ENCODE measurements at places on chromosomes 3 and 15.

- peaks cover 3% of the 10 kb centered on the region for H3K4me1 ChIP-seq
- no peaks in the 10 kb centered on the region for H3K36me3 ChIP-seq
- no peaks in the 10 kb centered on the region for H3K27me3 ChIP-seq
- no peak overlapping the region for H3K4me3 ChIP-seq
Observed at GRCh38 chr3:182045736-182046135, 334.0 kb downstream of the SOX2 start.

GRCh38 chr3:13927295-13927694 is 47.4 kb upstream of the WNT7A start:
- H3K27ac ChIP-seq = no peak overlapping the region
- DNase-seq = no peak
- H3K27me3 ChIP-seq = no peaks in the 10 kb centered on the region
- H3K4me3 ChIP-seq = no peak overlapping the region
- no peaks in the 10 kb centered on the region for H3K4me1 ChIP-seq
- no peaks in the 10 kb centered on the region for H3K36me3 ChIP-seq

- no peaks in the 10 kb centered on the region for H3K4me1 ChIP-seq
- no peak overlapping the region for H3K27ac ChIP-seq
- DNase-seq = peak; percentile 77
- H3K4me3 ChIP-seq = no peak overlapping the region
Observed at GRCh38 chr3:15241341-15241740, 35.3 kb downstream of the CAPN7 start.

DNA sequence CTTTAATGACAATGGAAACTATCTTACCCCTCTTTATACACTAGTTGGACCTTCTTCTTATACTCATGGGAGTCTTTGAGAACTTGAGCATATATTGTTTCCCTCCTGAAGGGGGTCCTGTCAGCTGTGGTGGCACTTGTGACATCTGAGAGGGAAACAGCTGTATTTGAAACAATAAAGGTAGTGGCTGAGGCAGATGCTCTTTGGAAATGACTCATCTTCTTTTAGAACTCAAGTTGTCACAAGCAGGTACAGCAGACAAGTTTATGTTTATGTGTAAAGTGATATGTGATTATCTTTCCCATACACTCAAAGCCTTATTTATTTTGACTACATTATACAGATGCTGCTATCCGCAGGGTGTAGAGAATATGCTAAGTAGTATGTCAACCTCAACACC is 220.0 kb upstream of the GRM7 start:
- DNase-seq = no peak
- no peaks in the 10 kb centered on the region for H3K36me3 ChIP-seq
- no peaks in the 10 kb centered on the region for H3K27me3 ChIP-seq
- no peak overlapping the region for H3K4me3 ChIP-seq
- no peak overlapping the region for H3K27ac ChIP-seq

DNA sequence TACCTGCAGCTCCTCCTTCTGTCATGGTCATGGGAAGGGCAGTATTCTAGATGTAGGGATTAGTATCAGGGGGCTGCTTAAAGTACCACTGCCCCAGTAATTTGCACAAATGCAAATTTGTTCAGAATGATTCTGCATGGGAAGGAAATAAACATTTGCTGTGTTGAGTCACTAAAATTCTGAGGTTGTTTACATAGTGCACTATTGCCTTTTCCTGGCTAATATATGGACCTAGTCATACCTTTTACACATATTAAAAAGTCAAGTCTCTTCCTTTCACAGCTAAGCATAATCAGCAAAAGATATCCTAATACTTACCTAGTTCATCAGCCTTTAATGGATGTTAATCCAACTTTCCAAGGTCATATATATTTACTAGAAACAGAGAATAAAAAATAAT is 746.4 kb upstream of the NR2F2 start:
- H3K36me3 ChIP-seq = no peaks in the 10 kb centered on the region
- no peak for DNase-seq
- H3K27ac ChIP-seq = no peak overlapping the region
- H3K4me1 ChIP-seq = no peaks in the 10 kb centered on the region

DNA sequence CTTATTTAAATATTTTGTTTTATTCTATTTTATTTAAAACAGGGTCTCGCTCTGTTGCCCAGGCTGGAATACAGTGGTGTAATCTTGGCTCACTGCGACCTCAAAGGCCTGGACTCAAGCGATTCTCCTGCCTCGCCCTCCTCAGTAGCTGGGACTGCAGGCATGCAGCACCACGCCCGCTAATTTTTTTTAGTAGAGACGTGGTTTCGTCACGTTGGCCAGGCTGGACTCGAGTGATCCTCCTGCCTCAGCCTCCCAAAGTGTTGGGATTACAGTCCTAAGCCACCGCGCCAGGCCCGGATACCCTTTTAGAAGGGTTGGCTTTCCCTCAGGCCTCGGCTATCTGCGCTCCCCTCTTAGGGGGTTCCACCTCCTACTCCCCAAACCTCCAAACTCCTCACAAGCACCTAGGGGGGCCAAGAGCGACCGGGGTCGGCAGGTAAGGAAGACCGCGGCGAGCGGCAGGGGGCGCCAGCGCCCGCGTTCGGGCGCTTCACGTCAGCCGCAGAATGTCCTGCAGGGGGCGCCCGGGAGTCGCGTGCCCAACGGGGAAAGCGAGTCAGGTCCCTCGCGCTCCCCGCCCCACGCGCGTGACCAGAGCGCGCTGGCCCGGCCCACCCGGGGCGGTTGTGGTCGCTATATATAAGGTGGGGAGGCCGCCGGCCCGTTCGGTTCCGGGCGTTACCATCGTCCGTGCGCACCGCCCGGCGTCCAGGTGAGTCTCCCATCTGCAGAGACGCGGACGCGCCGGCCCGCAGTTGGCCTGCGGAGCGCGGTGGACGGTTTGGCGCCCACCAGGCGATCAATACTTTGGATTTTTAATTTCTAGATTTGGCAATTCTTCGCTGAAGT is 51.8 kb upstream of the GATM start:
- no peaks in the 10 kb centered on the region for H3K27me3 ChIP-seq
- no peaks in the 10 kb centered on the region for H3K36me3 ChIP-seq
- H3K27ac ChIP-seq = no peak overlapping the region
- no peak overlapping the region for H3K4me3 ChIP-seq

DNA sequence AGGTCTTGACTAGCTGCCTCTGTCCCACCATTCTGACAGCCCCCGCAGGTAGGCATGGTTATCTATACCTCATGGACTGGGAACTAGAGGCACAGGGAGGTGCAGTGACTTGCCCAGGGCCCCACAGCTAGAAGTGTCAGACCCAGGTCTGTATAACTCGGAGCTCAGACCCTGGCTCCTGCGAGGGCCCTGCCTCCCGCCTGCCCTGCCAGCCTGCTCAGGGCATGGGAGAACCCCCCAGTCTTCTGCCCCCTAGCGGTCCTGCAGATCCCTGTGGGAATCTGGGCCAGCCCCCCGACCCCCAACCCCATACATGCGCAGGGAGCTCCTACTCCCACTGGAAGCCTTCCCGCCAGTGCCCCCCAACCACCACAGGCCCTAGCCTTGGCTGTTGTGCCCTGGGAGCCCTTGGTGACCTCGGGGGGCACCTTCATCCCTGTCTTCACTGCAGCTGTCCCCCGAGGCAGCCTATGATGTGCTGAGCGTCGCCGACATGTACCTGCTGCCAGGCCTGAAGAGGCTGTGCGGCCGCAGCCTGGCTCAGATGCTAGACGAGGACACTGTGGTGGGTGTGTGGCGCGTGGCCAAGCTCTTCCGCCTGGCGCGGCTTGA is 6.9 kb downstream of the ABTB1 start:
- H3K4me3 ChIP-seq = no peak overlapping the region
- peaks cover 49% of the 10 kb centered on the region for H3K4me1 ChIP-seq
- H3K27ac ChIP-seq = no peak overlapping the region
- H3K27me3 ChIP-seq = no peaks in the 10 kb centered on the region
- no peak for DNase-seq
- H3K36me3 ChIP-seq = no peaks in the 10 kb centered on the region

DNA sequence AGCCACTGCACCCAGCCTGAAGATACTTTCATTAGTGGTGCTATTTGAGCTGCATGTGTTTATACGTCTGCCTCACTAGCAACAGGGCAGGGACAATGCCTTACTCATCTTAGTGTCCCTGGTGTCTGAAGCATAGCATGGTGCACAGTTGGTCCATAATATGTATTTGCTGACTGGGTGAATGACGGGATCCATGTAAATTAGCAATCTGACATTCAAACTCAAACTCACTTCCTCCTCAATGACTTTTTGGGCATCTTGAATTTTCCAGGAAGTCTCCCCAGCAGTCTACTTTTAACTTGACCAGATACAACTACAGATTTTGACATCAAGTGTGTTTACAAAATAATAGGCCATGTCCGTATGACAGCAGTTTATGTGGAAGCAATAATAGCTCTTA is 3.0 kb upstream of the LDHAL6B start:
- no peaks in the 10 kb centered on the region for H3K36me3 ChIP-seq
- H3K4me1 ChIP-seq = no peaks in the 10 kb centered on the region
- DNase-seq = no peak
- no peak overlapping the region for H3K4me3 ChIP-seq
- H3K27me3 ChIP-seq = no peaks in the 10 kb centered on the region
- H3K27ac ChIP-seq = no peak overlapping the region

GRCh38 chr3:86929046-86929445 is 61.9 kb downstream of the VGLL3 start:
- H3K27ac ChIP-seq = no peak overlapping the region
- no peaks in the 10 kb centered on the region for H3K27me3 ChIP-seq
- H3K4me3 ChIP-seq = no peak overlapping the region
- no peaks in the 10 kb centered on the region for H3K36me3 ChIP-seq
- DNase-seq = no peak
- no peaks in the 10 kb centered on the region for H3K4me1 ChIP-seq

- no peaks in the 10 kb centered on the region for H3K4me1 ChIP-seq
- no peaks in the 10 kb centered on the region for H3K27me3 ChIP-seq
- H3K36me3 ChIP-seq = no peaks in the 10 kb centered on the region
- DNase-seq = no peak
- no peak overlapping the region for H3K4me3 ChIP-seq
Observed at GRCh38 chr3:49500732-49501609, 30.9 kb downstream of the DAG1 start.

DNA sequence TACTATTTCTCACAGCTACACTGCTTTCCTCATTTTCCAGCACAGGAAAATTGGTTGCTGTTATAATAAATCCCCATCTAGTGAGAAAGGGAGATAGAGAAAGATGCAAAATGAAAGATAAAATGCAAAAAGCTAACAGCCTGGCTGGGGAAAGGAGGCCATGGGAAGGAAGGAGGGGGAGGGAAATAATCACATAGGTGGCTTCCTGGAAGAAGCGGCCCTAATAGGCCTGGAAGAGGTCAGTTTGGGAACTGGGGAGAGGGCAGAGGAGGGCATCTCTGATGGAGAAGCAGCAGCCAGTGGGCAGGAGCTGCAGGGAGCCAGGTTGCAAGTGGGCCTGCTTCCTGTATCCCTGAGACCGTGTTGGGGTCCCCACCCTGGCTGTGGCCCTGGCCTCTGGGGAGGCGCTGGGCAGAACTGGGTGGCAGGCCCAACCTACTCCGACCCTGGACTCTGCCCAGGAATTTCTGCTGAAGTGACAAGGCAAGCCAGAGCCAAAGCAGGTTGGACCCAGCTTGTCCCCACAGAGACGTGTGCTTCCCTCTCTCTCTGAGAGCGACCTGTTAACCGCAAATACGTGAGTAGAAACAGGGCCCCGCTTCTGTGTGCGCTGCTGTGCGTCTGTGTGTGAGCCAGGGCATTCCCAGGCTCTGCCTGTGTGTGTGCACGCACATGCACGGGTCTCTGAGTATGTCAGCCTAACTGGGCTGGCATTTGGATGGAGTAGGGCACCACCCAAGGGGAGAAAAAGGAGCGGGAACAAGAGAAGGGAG is 1.9 kb downstream of the SLC28A1 start:
- H3K4me3 ChIP-seq = no peak overlapping the region
- H3K4me1 ChIP-seq = no peaks in the 10 kb centered on the region
- no peaks in the 10 kb centered on the region for H3K27me3 ChIP-seq

DNA sequence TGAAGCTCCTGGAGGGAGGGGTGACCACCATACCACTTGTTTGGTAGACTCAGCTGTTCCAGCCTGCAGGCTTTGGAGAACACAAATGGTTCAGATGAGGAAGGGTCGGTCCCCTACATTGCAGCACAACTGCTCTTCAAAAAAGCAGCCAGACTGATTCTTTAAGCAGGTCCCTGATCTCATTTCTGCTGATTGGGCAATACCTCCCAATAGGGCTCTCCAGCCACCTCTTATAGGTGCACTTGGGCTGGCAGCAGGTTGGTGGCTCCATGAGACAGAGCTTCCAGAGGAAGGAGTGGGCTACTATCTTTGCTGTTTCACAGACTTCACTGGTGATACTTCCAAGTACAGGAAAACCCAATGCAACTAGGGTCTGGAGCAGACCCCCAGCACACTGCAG is 65.9 kb upstream of the PEX5L start:
- no peaks in the 10 kb centered on the region for H3K36me3 ChIP-seq

DNA sequence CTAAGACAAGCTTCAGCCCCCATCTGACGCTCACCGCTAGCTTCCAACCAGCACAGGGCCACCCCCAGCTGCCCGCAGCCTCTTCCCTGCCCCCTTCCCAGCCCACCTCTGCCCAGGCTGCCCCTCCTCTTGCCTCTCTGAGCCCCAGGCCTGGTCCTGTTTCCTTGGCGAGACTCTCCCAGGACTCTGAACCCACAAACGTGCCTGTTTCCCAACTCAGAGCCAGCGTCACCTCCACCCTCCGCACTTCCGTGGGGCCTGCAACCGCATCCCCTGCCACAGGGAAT is 35.0 kb downstream of the ZXDC start:
- no peak overlapping the region for H3K4me3 ChIP-seq
- H3K27ac ChIP-seq = no peak overlapping the region
- no peaks in the 10 kb centered on the region for H3K4me1 ChIP-seq
- H3K36me3 ChIP-seq = no peaks in the 10 kb centered on the region
- no peak for DNase-seq
- no peaks in the 10 kb centered on the region for H3K27me3 ChIP-seq

- no peak for DNase-seq
- H3K27me3 ChIP-seq = no peaks in the 10 kb centered on the region
- no peak overlapping the region for H3K4me3 ChIP-seq
Observed at GRCh38 chr15:57893040-57893439, 172.5 kb downstream of the ALDH1A2 start.

DNA sequence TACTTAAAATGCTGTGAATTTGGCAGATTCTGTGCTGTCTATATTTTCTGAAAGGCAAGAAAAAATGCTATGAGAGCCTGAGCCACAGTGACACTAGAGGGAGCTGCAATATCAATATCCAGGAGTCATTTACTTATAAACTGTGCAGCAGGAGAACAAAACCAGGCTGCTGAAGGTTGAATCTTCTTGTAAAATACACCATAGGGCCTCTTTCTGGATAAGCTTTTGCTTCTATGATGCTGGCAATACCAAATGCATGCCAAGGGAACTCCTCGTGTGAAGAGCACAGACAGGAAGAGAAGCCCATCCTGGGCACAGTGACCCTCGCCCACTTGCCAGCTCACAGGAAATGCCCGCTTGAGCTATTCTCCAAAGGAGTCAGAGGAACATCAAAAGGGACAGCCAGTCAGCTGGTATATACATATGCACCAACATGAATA is 48.0 kb upstream of the TSPAN3 start:
- H3K36me3 ChIP-seq = no peaks in the 10 kb centered on the region
- peak; percentile 79 for DNase-seq
- no peaks in the 10 kb centered on the region for H3K4me1 ChIP-seq
- H3K27me3 ChIP-seq = no peaks in the 10 kb centered on the region
- H3K4me3 ChIP-seq = no peak overlapping the region

DNA sequence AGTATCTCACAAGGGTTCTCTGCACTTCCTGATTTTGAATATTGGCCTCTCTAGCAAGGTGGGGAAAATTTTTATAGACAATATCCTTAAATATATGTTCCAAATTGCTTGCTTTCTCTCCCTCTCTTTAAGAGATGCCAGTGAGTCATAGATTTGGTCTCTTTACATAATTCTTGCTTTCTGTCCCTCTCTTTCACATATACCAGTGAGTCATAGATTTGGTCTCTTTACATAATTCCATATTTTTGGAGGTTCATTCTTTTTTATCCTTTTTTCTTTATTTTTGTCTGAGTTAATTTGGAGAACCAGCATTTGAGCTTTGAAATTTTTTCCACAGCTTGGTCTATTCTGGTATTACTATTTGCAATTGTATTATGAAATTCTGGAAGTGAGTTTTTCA is 77.7 kb upstream of the NUDT16 start:
- H3K36me3 ChIP-seq = no peaks in the 10 kb centered on the region
- no peak overlapping the region for H3K4me3 ChIP-seq
